ENCODE measurements at places on chromosomes 16 and 17.

GRCh38 chr17:58710948-58711552, 18.6 kb downstream of the RAD51C start:
- DNase-seq, result peak; percentile 73

DNA sequence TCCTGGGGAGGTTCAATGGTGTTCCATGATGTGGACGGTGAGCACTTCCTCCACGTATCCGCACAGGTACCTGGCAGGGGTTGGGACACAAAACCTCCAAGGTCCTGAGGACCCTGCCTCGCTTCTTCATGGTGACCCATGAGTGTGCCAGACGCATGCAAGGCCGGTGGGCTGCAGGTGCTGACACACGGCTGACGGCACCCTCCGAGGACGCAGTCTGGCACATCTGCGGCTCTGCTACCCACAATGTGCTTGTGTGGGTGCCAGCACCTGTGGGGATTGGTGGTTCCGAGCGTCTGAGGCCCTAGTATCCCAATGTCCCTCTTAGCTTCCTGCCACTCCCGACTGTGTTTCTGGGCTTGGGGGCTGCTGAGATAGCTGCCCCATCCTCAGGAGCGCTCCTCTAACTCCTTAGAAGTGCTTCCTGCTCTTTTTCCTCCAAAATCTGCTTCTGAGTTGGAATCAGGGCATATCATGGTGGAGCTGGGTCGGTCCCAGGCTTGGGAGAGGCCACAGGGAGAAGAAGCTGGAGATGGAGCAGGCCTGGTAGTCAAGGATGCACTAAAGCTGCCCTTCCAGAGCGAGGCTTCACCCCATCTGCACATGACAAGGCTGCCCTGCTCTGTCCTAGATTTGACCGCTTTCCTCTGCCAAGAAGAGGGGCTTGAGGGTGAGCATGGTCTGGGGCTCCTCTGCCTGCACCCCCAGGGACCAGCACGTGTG, 1.6 kb downstream of the CYGB start:
- no peak for DNase-seq

DNA sequence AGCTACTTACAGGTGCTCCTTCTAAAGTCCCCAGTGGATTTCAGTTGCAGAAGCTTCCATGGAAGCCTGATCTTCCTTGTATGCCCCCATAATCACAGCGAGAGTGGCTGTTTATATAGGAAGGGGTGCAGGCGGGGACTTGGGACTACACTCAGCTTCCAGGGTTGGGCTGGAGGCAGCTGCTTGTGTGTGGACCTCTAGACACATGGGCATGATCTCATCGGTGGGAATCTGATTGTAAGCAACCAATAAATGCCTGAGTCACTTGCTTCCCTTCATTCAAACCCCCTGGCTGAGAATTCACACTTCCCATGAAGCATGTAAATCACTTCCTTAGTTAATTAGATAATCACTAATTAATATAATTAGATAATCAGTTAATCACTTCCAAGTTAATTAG, 1.0 kb upstream of the KRT20 start:
- no peak for DNase-seq

GRCh38 chr16:31198207-31198882, 4.2 kb downstream of the PYCARD start:
- DNase-seq, result no peak

DNA sequence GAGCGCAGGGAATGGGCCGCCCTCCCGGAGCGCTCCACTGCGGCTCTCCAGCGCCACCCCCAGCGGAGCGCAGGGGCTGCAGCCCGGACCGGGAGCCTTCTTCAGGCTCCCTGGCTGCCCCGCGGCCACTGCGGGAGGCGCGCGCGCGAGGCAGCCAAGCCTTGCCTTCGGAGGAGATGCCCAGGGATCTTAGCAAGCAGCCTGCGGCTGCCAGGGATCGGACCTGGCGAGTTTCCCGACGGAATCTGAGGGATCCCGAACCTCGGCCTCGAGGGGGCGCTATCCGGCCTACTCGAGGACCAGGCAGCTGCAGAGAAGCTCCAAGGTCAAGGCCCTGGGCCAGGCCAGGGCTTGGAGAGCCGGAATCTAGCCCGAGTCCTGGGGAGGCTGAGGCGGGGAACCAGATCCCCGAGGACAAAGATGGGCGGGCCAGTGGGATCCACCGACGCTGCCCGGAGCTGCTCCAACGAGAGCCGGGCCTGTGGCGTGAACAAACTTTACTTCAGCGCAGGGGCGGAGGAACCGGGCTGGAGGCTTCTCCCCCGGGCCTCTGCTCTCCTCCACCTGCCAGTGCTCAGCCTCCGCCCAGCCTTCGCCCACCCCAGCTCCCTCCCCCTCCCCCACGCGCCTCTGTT, at the start of gene IRX6:
Gene IRX6, plus strand, starts transcription at position 567 of the 635 bp plus-strand sequence. CDS start 889 bp downstream, outside the sequence.
- no peak for DNase-seq

- DNase-seq, result no peak
These were observed 52.3 kb upstream of the ADCY7 start for GRCh38 chr16:50213939-50214519.

GRCh38 chr17:21299981-21300600, 15.6 kb downstream of the MAP2K3 start:
- DNase-seq, result no peak

DNA sequence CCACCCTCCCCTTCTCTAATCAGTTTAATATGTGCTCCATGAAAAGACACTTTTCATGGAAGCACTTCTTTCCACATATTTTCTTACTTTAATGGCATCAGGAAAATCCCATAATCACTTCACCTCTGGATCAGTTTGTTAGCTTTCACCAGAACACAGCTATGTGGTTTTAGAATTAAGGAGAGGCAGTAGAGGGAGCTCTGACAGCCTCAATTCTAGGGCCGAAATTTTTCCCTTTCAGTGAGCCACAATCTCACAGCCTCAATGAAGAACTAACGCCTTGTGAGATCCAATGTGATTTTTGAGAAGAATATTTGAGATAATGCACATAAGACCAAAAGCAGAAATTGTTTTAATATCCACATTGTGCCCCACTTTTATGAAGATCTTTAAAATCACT, 1494.0 kb upstream of the CDH8 start:
- no peak for DNase-seq

DNA sequence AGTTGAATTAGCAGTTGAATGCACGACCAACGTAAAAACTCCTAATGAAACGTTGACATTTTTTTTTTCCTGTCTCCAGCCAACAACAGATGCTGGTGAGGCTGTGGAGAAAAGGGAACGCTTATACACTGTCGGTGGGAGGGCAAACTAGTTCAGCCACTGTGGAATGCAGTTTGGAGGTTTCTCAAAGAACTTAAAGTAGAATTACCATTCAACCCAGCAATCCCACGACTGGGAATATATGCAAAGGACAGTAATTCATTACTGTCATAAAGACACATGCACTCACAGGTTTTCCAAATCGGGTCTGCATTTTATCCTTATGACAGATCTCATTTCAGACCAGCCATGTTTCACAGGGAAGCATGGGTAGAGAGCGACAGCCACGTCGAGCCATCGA, 3.5 kb upstream of the WFDC1 start:
- DNase-seq, result no peak

DNA sequence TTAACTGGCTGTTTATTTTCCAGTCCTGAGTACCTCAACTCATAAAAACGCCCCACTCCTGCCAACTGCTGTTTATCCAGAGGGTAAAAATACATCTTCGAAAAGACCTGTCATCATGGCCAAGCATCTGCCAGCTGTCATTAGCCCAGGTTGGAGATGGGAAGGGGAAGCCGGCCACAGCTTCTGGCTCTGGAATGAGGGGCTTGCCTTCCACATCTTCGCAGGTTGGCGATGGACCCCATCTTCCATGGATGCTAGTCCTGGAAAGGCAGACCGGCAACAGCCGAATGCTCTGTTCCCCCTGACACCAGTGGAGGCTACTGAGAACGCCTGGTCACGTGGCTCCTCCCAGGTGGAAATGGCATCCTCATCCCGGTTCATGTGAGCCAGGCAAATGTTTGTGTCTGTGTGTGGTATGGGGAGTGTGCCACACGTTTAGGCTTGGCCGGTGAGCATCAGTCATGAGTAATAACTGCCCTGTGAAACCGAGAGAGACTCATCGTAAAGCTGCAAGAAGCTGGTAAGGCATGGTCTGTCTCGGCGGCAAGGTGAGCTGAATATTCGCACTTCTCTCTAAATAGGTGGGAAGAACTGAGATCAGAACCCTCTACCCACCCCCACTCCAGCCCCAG, 420 bp upstream of the KRTAP17-1 start:
- DNase-seq, result no peak

DNA sequence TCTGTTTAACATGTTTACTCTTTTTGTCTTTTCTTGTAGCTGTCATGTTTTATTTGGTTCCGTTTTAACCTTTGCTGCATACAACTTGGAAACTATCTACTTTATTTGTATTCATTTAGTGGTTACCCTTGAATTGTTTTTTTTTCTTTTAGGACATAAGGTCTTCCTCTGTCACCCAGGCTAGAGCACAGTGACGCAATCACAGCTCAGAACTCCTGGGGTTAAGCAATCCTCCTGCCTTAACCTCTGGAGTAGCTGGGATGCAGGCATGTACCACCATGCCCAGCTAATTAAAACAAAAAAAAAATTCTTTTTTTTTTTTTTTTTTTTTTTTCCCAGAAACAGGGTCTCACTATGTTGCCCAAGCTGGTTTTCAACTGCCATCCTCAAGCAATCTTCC, 29.8 kb upstream of the USP43 start:
- DNase-seq, result no peak

GRCh38 chr17:63827002-63827800, at the start of the genes FTSJ3 and PSMC5:
TSS of gene FTSJ3 (minus strand) at chr17:63827663. CDS start at chr17:63826902, 761 bp downstream.
TSS of gene PSMC5 (plus strand) at chr17:63827431. CDS start at chr17:63827491, 60 bp downstream.
- peak; percentile 89 for DNase-seq

- DNase-seq, result no peak
These were observed 71.6 kb downstream of the MYO1D start for GRCh38 chr17:32805029-32805976.

- no peak for DNase-seq
These were observed 352 bp downstream of the GGNBP2 start for GRCh38 chr17:36545077-36545464.

- peak; percentile 81 for DNase-seq
These were observed 654 bp downstream of the LASP1 start for GRCh38 chr17:38870259-38871165.

GRCh38 chr17:35257208-35257659, 14.4 kb downstream of the SLFN5 start:
- DNase-seq, result no peak

DNA sequence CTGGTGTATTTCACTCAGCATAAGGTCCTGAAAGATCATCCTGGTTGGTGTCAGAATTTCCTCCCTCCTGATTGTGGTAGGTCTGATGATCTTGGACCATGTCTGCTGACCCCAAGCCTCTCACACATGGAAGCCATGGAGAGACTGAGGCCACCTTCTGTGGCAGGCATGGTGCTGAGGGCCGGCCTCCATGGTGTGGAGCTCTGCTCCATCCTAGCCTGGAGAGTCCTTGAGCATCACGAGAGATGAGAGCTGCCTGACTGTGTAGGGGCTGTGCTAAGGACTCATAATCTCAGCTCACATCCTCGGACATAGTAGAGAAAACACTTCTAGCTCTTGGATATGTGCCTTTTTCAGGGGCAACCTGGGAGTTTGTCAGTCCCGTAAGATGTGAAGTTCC, 40.6 kb downstream of the MPRIP start:
- no peak for DNase-seq

- no peak for DNase-seq
These were observed 1729.1 kb downstream of the TP53TG3F start for GRCh38 chr16:35188288-35189155.

- DNase-seq, result peak; percentile 82
These were observed 2.4 kb upstream of the ALOXE3 start for GRCh38 chr17:8120520-8121406.

DNA sequence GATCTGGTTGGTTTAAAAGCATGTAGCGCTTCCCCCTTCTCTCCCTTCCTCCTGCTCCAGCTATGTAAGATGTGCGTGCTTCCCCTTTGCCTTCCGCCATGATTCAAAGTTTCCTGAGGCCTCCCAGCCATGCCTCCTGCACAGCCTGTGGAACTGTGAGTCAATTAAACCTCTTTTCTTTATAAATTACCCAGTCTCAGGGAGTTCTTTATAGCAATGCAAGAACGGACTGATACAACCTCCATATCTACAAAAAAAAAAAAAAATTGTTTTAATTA, 16.6 kb upstream of the PDXDC1 start:
- no peak for DNase-seq

DNA sequence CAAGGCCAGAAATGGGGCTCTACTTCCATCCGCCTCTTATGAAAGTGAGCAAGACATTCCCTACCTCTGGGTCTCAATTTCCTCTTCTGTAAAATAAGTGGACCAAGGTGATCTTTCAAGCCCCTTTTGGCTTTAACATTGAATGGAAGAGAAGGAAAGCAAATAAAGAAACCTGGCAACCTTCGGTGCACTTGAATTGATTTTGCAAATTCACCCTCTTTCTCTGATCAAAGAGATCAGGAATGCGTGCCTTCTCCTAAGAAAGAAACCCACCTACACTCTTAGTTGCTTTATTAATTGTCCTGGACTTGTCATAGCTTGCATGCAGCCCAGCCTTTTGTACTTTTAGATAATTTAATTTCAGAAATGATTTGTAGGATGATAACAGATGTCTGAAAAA, 3.0 kb downstream of the MSI2 start:
- DNase-seq, result no peak

- no peak for DNase-seq
These were observed 27.9 kb downstream of the GABARAPL2 start for GRCh38 chr16:75593825-75594820.

- no peak for DNase-seq
These were observed 14.6 kb upstream of the MED9 start for GRCh38 chr17:17462048-17462824.

DNA sequence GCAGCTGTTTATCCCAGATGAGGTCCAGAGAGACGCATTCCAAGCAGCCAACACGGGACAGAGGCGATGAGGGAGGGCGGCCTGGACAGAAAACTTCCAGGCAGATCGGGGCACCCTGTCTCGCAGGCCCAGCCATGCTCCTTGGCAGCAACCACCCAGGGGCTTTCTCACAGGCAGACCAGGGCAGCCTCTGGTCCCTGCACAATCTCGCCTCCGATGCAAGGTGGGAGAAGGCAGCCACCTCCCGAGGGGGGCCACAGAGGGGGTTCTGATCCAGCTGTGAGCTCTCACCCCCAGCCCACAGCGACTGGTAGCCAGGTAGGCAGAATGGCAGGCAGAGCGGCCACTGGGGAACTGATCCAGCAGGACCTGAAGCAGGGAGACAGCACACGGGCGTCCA, 48.7 kb downstream of the LMF1 start:
- no peak for DNase-seq

GRCh38 chr17:64747938-64748540, 85.9 kb upstream of the SMURF2 start:
- DNase-seq, result no peak

DNA sequence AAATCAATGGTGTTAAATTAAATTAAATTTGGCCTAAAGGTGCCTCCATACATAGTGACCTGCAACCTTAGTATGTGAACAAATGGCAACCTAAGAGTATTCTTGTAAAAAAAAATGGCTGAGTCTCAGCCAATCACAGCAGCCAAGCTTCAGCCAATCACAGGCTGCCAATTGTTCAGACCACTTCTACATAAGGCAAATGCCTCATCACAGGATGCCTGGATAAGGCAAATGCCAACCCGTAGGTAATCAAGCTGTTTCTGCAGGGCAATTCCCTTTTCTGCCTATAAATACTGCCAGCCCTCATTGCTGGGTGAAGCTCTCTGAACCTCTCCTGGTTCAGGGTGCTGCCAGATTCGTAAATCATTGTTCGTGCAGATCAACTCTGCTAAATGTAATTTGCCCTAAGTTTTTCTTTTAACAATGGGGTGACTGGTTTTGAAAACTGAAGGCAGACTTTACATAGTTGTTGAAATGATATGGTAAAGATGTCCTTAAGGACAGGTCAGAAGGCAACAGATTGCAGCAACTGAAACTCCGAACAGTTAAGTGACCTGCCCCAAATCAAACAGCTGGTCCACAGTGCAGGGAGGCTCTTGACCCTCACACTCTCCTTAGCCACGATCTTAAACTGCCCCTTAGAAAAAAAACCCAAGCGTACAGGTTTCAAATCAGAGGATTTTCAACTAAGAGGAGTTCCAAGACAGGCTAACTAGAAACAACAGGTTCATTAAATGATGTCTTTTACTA, 50.3 kb downstream of the N4BP1 start:
- no peak for DNase-seq

Measured in natural killer cell (primary cell).